ENCODE measurements at places on chromosomes 6 and 20.

GRCh38 chr6:117676577-117677218 lies 1.4 kb downstream of the NUS1 start:
- no peak for DNase-seq

- no peak for DNase-seq
Measured at GRCh38 chr6:147654103-147654845, 145.8 kb downstream of the SAMD5 start.

DNA sequence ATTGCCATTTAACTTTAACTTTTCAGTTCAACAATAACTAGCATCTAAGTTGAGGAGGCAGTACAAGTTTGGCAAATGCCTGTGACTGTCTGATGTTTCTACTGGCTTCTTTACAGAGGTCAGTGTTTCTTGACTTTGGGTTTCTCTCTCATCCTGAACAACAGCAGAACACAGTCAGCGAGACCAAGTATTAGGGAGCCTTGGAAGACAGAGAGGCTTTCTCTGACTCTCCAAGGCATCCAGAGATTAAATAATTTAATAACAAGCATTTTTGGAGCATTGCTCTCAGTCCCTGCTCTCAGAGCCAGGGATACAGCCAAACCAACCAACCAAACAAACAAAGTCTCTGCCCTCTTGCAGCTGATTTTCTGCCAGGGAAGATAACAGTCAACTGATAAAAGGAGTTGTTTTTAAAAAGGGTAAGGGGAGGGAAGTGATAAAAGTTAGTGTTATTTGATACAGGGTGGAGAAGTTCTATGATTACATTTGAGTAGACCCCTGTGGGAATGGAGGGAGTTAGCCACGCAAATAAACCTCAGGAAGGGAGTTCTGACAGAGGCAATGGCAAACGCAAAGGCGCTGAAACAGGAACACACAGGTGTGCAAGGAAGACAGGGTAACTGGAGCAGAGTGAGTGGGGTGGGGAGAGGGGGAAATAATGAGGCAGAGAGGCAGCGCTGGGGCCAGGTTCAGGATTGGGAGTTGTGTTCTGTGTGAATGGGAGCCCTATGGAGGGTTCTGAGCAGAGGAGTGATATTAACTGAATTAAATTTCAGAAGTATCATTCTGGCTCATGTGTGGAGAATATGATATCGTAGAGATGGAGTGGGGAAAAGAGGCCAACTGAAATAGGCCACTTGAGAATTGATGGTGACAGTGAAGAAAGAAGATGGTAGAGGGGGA lies 55.2 kb downstream of the SEL1L2 start:
- DNase-seq, result no peak

GRCh38 chr6:148240861-148241477 lies 101.7 kb upstream of the SASH1 start:
- no peak for DNase-seq

- DNase-seq, result no peak
Measured at GRCh38 chr20:40688129-40689099, 622 bp downstream of the MAFB start.

GRCh38 chr6:158972241-158973233 lies 27.5 kb downstream of the RSPH3 start:
- DNase-seq, result no peak

DNA sequence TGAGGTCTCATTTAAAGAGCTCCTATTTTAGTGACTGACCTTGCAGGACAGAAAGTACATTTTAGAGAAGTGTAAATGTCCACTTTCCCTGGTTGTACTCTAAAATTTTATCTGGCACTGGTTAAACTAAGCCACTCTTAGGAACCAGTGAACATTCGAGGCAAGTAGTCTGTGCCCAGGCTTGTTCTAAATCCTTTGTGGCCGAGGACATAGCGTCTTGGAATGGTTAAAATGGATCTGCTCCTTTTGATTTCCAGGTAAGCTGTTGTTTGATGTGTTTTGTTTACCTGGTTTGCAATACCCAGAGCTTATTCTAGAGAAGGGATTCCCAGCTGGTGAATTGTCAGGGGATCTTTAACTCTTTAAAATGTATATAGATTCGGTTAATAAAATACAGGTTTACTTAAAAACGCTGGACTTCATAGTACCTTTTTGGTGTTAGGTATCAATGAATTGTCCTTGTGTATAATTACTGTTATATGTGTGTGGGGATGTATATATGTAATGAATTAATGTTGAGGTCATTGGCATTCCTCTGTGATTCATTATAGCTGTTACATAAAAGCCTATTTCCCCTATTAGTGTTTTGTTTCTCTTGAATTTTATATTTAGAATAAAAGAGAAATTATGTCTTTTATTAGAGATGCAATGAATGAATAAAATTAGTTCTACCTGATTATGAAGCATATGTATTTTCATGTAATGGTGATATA lies 15.8 kb downstream of the SNX9 start:
- DNase-seq, result no peak

DNA sequence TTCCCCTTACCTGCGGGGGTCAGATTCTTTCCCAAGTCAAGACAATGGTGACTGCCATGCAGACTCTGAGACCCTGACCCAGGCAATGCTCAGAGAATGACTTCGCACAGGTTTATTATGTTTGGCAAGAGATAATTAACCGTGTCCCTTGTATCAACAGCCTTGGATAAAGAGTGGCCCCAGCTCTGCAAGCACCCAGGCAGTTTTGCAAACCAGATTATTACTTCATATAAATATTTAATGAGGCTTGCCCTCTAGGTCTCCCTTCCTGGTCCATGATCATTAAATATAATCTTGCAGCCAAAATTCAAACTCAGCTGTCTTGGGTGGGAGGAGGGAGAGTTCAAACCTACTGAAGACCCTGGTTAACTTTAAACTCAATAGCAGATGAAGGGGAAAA lies 156.5 kb downstream of the ANKRD60 start:
- no peak for DNase-seq

GRCh38 chr6:170057961-170058877 lies 232.7 kb downstream of the DLL1 start:
- DNase-seq, result no peak

- DNase-seq, result no peak
Measured at GRCh38 chr6:63930848-63931247, 295.2 kb downstream of the PHF3 start.

GRCh38 chr6:7629321-7629720 lies 39.3 kb downstream of the SNRNP48 start:
- DNase-seq, result no peak

DNA sequence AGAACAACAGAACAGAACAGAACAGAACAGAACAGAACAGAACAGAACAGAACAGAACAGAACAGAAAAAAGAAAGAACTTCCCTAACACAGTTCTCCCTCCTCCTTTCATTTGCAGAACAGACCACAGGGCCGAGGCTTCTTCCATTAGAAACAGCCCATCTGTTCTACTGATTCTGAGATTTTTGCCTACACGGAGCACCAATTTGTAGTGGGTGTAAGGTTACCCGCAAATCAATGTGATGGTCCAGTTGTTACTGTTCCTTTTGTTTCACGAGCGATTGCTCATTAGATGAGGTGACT lies 734 bp upstream of the OGFRL1 start:
- no peak for DNase-seq

- no peak for DNase-seq
Measured at GRCh38 chr20:47237715-47238114, 118.8 kb downstream of the ZMYND8 start.

DNA sequence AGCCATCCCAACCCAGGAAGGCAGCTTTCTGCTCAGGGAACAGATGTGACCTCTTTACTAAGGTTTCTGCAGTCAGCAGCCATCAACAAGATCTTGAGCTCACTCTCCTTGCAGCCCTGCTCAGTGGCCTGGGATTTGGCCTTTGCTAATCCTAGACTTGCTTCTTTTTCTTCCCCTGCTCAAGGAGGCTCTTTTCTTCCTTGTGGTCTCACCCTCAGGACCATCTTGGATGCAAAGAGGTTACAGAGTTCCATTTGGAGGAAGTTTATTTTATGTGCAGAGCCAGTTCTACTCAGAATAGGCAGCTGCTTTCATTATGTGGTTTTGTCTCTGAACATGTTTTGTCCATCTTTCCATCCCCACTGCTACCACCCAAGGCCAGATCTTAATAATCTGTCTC lies 49.3 kb downstream of the RALY start:
- DNase-seq, result no peak

- DNase-seq, result no peak
Measured at GRCh38 chr20:59451066-59451630, 150.7 kb downstream of the EDN3 start.

GRCh38 chr6:11263291-11263775 lies 30.9 kb upstream of the NEDD9 start:
- peak; percentile 83 for DNase-seq

DNA sequence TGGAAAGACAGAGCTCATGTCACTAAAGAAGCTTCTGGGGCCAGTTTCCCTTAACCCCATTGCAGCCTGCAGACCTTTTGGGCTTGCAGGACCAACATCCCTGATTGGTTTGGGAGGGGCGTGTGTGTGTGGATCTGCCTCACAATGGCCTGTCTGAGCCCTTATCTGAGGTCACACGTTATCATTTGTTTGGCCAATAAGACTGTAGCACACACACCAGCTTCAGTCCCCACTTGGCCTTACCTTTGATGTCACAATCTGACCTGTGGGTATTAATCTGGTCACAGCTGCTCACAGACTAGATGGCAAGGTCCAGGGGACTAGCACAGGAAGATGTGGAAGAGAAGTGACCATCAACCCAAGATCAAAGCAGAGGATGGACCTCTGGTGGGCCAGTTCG lies at the start of gene SCP2D1:
SCP2D1 (plus strand) TSS at position 301 of the 400 bp plus-strand sequence; CDS start at position 334, 33 bp downstream.
- DNase-seq, result peak; percentile 50

DNA sequence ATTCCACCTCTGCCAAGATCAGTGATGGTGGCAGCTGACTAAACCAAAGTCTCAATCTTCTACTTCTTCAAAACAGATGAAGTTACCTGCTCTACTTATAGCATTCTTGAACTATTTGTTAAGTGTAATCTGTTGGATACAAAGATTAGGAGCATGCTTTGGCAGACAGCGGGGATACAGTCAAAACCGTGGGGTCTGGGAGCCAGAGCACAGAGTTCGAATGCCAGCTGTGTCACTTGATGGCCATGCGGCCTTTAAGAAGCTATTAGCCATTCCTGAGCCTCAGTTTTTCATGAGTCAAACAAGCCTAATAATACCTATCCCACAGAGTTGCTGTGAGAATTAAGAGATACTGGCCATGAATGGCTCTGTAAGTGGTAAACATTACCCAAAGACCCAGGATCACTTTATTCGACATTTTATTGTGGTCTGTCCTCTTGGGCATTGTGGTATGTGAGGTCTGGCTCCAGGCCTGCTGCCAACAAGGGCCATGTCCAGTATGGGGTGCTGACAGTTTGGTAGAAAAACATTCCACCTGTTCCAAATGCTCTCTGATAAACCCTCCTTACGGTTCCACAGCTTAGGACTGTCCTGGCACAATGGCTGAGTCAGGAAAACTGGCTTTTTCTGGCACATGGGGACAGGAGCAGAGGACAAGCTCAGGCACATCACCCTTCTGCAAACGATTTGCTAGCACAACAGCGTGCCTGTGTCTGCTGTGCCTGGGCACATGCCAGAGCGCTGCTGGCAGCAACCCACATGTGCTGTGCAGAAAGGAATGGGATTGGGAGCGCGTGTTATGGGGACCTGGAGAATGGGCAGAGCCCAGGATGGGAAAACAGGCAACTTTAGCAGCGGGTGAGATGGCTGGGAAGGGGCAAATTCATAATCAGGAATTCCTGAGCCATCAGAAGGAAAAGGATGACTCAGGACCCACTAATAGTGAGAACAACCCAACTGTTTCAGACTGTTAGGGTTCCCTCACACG lies 15.7 kb upstream of the FAM83C start:
- no peak for DNase-seq

DNA sequence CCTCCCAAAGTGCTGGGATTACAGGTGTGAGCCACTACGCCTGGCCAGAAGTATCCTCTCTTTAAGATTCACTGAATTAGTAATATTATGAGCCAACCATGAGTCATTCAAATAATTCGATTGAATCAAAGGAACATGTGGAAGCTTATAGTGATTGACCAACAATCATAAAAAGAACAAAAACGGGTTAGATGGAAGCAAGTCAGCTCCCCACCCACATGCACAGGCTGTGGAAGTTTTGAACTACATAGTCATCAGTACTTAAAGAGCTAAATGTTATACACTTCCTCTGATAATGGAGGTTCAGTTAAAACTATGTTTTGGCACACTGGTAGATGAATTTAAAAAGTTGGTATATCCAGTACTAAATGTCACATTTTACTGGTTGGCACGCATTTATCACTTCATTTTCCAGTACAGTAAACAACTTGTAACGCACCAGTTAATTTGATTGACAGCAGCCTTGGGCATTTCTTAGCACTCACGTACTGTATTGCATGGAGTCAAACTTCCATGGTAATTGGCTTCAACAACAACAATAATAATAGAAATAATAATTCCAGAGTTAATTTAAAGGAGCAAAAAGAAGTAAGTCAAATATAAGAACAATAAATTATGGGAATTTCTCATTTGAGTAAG lies 1107.3 kb upstream of the MAP3K7 start:
- DNase-seq, result no peak

DNA sequence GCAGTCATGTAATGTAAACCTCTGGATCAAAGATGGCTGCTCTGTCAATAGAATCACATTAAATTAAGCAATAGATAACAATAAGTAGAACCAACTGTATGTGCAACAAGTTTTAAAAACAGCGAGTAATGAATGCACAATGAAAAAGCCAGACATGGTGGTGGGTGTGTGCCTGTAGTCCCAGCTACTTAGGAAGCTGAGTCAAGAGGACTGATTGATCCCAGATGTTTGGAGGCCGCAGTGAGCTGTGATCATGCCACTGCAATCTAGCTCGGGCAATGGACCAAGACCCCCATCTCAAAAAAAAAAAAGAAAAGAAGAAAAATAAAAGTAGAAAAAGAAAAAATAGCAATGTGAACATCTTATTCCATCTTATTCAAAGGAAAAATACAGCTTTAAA lies 558.7 kb upstream of the MMS22L start:
- no peak for DNase-seq

DNA sequence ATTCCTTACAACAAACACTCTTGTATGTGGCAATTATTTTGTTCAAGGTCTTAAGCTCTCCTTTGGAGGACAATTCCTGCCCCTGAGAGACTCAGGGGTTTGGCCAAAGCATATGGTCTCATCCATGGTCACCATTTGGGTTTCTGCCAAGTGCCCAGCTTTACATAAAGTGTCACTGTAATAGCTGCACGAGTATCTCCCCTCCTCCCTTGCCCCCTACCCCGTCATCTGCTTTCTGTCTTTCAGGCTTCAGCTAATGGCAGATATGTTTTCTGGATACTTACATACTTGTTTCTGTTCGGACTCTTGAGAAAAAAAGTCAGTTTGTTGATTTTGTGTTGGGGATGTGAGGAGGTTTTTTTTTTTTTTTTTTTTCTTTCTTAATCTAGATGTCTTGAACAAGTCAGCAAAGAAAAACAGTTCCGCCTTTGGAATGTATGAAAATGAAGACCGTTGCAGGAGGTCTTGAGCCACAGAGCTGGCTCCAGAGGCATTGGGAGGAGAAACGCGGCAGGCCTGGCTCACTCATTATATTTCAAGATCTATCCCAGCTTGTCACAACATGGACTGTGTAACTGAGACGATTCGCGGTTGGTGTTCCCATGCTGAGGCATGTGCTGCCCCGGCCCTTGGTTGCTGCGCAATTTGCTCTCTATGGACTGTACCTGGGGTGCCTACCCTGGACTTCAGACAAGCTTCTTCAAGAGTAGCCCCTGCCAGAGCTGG lies 32.6 kb upstream of the STX16 start:
- DNase-seq, result no peak
